ENCODE measurements at places on chromosomes 2 and 18.

GRCh38 chr2:118319271-118319684 is 231.0 kb downstream of the INSIG2 start:
- no peak for DNase-seq

GRCh38 chr2:9030841-9031240 is 27.4 kb upstream of the MBOAT2 start:
- peak; percentile 23 for DNase-seq

- no peak for DNase-seq
Measured at GRCh38 chr18:56327191-56327885, 311.1 kb downstream of the TXNL1 start.

DNA sequence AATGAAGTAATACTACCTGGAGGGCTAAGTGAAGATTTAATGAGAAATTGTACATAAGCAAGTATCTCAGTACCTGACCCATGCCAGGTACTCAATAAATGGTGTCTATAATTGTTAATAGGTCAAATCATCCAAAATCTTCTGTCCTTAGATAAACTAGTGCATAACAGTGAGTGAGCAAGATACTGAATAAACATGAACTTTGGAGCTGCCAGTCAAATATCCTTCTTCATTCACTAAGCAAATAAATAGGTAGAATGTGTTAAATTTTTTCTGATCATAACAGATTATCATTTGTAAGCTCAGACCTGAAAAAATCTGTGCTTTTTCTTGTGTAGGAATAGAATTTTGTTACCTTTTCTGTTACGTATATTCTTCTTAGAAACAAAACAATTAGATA is 39.6 kb downstream of the RAB3GAP1 start:
- DNase-seq, result no peak

DNA sequence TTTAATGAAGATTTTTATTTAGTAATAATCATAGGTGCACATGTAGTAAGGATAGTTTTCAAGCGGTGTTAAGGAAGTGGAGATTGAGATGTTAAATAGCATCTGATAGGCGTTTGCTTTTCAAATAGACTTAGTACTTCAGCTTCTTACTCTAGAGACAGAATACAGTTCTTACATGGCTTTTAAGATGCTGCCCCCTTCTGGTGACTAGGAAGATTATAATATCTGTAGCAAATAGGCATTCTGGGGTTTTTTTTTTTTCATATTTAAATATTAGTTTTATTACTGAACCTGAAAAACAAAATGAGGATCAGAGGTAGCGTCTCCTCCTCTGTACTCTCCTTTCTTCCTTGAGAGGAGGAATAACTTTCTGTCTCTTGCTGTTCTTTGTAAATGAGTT is 100.2 kb downstream of the AGAP1 start:
- peak; percentile 79 for DNase-seq

GRCh38 chr2:165796129-165796528 is 2.1 kb upstream of the GALNT3 start:
- no peak for DNase-seq

GRCh38 chr18:29629493-29630036 is 1413.0 kb downstream of the DSC3 start:
- no peak for DNase-seq

DNA sequence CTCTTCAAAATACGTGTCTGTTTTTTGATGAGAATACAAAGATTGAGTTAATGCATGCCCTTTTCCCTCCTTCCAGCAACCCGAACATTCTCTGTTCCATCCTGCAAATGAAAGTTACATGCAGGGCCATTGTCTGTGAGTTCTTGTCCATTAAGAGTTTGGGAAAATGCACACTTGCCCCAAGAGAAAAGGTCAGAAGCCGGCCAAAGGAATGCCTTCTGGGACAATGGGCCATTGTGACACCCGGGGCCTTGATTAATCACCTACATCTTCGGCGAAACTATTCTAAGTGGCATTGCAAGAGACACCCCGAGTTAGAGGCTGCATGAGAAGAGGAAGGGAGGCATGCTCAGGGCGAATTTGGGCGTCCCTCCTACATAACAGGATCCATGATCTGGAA is 73.7 kb upstream of the COPS8 start:
- no peak for DNase-seq

GRCh38 chr2:133458280-133458679 is 110.0 kb downstream of the NCKAP5 start:
- no peak for DNase-seq

DNA sequence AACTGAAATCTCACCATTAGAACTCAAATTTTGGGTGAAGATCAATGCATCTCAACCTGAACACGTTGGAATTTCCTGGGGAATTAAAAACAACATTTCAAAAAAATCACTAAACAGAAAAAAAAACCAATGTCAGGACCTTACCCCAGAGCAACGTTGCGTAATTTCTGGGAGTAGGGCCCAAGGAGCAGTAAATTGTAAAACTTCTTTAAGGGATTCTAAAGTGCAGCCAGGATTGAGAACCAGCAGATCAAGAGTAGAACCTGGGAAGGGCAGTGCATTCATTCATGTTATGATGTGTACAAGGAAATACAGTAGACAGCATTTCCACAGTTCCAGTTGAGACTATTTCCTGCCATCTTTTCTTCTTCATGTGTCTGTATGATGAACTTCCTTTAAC is 56.9 kb downstream of the RHBDD1 start:
- DNase-seq, result no peak

- peak; percentile 34 for DNase-seq
Measured at GRCh38 chr2:123513351-123513750, 511.7 kb upstream of the CNTNAP5 start.

DNA sequence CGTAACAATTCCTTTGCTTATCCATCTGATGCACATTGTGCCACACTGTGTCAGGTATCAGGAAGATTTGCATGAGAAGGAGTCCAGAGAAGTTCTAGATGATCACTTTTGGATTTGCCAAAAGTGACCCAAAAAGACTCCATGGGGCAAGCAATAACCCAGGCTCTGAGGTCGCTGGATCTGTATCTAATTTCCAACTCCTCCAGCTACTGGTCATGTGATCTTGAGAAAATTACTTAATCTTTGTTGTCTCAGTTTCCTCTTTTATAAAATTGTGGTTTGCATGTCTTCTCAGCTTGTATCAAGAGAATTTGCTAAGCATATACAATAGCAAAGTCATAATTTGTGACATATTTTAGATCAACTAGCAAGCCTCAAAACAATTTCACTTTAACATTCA is 61.3 kb upstream of the ITGA4 start:
- no peak for DNase-seq

- DNase-seq, result peak; percentile 62
Measured at GRCh38 chr2:212686285-212686895, 147.8 kb upstream of the ERBB4 start.

DNA sequence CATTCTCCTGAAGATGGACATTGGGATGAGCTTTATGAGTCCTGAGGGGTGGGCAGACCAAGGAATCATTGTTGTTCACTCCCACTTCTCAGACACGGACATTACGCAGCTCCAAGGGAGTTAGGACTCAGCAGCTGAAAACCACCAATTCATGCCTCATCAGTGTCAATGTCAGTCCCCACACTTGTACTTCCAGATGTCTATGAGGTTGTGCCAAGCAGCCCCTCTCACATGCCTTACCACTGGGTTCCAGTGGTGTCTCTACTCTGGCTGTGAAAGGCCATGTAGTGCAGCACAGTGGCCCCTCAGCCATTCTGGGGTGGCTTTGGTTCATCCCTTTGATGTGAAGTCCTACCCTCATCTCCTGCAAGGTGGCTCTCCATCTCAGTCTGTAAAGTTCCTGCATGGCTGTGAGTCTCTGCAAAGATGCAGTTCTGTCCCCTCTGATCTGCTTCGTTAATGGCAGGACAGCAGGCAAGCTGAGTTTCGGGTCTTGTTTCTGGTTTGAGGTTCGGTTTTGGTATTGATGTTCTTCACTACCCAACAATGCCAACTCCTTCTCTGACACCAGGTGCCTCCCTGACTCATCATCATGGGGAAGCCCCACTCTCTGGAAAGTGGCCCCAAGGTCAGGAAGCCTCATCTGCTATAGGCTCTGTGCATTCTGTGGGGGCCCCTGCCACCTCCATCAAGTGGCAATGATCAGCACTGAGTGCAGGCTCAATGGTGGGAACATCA is 14.0 kb upstream of the COL6A3 start:
- no peak for DNase-seq

DNA sequence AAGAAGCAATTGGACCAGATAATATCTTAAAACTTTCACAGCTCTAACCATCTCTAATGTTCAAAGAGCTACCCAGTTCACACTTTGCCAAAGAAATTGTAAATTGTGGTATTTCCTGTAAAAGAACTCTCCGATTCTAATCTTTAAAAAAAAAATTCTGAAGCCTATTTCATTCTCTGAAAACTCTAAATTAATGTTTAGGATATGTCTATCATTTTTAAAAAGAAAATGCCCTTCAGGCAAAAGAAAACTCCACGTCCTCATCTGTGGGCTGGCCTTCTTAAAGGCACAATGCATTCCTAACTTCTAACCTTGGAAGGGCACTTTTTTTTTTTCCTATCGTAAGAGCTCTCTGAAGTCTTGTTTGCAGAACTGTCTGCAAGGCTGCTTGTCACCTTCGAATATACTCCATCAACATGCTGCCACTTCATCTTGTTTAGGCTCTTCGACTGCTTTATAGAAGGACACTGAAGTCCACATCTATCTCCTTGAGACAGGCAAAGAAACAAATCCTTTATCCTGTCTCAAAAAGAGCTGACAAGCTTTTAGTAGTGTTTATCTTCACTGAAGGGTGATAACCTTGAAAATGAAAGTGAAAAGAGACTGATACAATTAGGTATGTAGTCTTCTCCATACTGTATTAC is 124.3 kb upstream of the SLC39A10 start:
- DNase-seq, result peak; percentile 38

- no peak for DNase-seq
Measured at GRCh38 chr18:63159590-63159989, 160.0 kb downstream of the BCL2 start.

DNA sequence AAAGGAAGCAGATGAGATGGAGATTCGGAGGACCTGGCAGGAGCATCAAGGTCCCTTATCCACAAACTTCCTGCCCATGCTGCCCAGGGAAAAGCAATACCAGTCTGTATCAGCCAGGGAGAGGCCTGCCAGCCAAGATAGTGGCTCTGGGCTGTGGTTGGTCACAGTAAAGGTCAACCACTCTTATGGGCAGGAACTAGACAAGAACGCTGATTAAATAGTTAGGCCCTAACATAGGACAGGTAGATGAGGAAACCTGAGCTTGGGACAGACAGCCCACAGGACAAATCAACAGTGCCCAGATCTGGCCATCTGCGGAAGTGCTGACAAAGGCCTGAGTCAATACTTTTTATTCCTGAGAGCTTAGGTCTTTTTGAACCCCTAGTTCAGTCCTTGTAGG is 10.7 kb downstream of the PSTPIP2 start:
- DNase-seq, result no peak

- no peak for DNase-seq
Measured at GRCh38 chr2:56713978-56714377, 530.2 kb downstream of the CCDC85A start.

- DNase-seq, result no peak
Measured at GRCh38 chr2:241463276-241464135, 44.9 kb downstream of the STK25 start.

GRCh38 chr2:134527381-134527780 is 191.4 kb downstream of the TMEM163 start:
- DNase-seq, result peak; percentile 3

DNA sequence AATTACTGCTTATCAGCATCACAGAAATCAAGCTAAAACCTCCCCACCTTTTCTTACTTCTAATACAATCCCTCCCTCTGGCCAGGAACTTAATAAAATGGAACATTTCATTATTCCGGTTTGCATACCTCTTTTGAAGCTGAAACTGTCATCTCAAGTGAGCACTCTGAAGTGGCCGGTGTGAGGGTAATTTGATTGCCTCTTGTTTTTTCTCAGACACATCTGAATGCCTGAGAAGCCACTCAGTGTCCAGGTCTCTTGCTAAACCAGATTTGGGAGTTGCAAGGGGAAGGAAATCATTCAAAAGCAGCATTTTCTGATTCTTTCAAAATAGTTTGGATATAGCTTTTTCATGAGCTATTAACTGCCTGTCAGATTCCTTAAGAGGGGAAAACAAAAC is 190.3 kb downstream of the C1D start:
- DNase-seq, result peak; percentile 25

GRCh38 chr2:29502460-29502911 is 387.3 kb downstream of the CLIP4 start:
- DNase-seq, result no peak

DNA sequence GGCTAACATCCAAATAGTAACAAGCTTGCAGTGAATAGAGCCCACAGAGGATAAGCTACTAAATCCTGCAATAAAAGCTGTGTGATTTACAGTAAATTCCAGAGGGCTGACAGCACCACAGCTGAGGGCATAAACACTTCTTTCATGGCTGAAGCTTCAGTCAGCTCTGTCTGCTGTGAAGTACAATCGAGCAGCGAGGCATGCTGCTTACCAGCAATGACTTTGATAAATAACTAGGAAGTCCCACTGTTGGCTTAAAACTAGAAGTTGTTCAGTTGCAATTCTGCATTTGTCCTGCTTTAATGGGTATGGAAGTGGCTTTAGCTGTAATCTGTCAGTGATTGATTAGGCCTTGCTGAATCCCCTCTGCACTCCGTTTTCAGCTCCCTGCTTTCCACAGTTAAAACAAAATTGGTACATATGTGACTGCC is 65.2 kb upstream of the FIGN start:
- DNase-seq, result peak; percentile 76

- DNase-seq, result peak; percentile 99
Measured at GRCh38 chr2:216775043-216775453, 79.7 kb upstream of the IGFBP5 start.

DNA sequence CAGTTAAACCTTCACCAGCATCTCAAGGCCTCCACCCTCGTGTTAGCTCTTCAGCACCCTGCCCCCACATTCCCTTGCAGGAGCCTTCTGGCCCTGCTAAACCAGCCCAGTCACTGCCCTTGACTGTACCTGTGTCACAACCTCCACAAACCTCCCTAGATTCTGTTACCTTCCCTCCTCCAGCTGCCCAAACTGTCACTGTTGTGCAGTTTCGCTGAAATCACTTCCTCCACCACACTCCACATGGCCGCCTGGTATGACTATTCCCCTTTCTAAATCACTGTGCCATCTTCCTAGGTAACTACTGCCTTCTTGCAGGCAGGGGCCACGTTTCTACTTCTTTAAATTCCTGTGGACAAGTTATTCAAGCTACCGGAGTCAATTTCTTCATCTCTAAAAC is 160.2 kb downstream of the GALNT14 start:
- DNase-seq, result no peak

GRCh38 chr2:24712296-24712695 is 80.9 kb downstream of the PTRHD1 start:
- no peak for DNase-seq

GRCh38 chr18:49743117-49743567 is 70.2 kb downstream of the ACAA2 start:
- DNase-seq, result no peak

DNA sequence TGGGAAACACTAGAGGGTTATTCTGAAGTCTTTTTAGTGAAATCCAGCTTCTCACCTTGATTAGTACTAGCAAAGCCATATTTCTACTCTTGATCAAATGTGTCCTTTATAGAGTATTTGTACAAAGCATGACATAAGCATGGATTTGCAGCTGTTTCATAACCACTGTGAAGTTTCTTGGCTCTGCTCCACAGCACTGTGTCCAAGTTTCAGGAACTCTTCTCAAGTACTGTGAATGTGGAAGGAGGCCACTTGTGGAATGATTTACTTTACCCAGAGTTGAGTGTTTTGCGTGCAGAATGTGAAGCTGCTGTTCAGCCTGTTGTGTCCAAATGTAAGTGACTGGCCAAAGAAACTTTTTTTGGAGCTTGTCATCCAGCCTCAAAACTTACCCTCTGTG is 16.2 kb upstream of the MAPRE2 start:
- DNase-seq, result peak; percentile 94

GRCh38 chr2:38600921-38601455 is 1.7 kb downstream of the HNRNPLL start:
- no peak for DNase-seq

- DNase-seq, result peak; percentile 60
Measured at GRCh38 chr2:16553226-16553625, 112.4 kb downstream of the CYRIA start.

All from mesenchymal stem cell (in vitro differentiated cells and primary cell).